Skin of body (tissue), 3 donors: ENCODE measurements at places on chromosomes 1 and 21. TPM values are rescaled to one million over a fixed set of nuclear protein-coding genes. Genes with fewer than 3 reads are reported as not detected.

The TCHH gene
- total RNA-seq = 315 TPM

The DENND2D gene
- 14.1 TPM for total RNA-seq

The CLK2 gene
- 28.8 TPM for total RNA-seq

The LEMD1 gene
- total RNA-seq = not detected

- peak; percentile 35 for DNase-seq
Measured at GRCh38 chr1:24692351-24692980, 49.4 kb downstream of the SRRM1 start.

GRCh38 chr1:27332536-27333281 is 9.1 kb upstream of the SYTL1 start:
- DNase-seq = no peak

- DNase-seq = no peak
Measured at GRCh38 chr1:17617787-17618557, 78.5 kb downstream of the ARHGEF10L start.
